LHCN-M2 (cell line): ENCODE measurements at places on chromosomes 1 and 21.
A peak's percentile ranks its signal among the peaks of the same experiment; 100 is the strongest.

DNA sequence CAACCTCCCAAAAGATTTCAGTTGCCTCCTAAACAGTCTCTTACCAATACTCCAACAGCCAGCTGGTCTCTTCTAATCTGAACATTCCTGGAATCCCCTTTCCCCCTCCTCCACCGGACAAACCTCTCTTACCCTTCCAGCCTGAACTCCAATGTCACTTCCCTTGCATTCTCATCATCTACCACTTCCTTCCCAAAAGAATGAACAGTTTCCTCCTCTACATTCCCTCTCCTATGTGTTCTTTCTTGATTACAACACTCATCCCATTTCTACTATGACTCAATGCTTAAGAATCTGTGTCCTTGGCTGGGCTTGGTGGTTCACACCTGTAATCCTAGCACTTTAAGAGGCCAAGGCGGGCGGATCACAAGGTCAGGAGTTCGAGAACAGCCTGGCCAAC is 417.1 kb downstream of the SETD4 start:
- DNase-seq, result peak; percentile 74

DNA sequence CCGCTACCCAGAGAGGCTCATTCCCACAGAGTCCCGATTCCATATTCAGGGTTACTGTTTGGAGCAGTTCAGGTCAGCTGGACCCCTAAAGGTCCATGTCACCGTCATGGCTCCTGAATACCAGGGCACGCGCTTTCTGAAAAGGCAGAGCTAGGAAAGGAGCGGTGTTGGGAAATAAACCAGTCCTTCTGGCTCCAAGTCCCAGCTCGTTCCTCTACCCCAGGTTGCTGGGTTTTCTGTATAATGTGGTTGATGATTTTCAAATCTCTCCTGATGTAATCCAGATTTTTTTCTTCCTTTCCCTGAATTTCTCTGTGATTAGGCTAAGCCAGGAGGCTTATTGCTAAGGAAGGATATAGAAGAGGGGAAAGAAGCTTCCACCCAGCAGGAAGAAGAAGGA is 14.0 kb upstream of the PKP1 start:
- DNase-seq, result no peak

DNA sequence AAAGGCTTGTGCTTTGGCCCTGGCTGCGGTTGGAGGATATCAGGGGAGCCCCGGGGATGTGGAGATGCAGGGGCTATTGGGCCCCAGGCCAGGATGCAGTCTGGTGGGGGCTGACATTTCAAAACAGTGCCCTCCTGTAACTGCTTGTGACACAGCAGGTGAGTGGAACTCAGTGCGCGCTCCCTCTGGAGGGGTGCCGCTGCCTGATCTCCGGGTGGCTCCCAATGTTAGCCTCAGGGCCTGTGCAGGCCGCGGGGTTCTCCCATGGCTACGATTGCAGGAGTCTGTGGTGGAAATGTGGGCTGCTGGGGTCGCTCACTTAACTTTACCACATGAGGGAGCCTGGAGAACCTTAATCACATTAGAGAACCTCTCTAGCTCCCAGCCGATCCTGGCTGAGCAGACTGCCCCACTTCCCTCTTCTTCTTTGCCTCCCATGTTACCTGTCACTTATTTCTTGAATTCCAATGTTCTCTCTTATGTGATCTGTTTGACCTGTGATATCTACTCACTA is 163.2 kb downstream of the FMN2 start:
- DNase-seq, result no peak

DNA sequence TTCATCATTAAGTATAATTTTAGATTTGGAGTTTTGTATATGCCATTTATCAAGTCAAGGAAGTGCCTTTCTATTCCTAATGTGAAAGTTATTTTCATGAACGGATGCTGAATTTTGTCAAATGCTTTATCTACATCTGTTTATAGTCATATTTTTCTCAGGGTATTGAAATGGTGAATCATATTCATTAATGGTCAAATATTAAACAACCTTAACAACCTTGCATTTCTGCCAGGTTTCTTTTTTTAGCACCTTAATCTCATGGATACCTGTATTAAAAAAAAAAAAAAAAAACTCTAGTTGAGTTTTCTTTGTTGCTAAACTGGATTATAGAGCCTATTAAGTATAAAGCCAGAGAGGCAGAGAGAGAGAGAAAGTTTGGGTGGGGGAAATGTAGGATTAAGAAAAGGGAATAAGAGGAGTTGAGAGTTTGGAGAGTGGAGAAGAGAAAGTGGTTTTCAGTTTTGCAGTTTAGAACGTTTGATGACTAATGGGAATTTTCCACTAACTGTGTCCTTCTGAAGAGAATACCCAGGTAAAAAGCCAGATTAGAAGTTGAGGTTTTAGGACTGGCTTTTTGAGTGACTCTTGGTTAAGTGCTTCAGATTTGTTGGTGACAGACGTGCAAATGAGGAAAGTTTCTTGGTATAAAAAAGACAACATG is 305.0 kb downstream of the HLX start:
- no peak for DNase-seq

- DNase-seq, result no peak
Measured at GRCh38 chr1:43123031-43123430, 49.1 kb downstream of the EBNA1BP2 start.

- no peak for DNase-seq
Measured at GRCh38 chr1:211614615-211615014, 35.7 kb upstream of the SLC30A1 start.

GRCh38 chr1:52056937-52057231 is 789 bp downstream of the BTF3L4 start:
- DNase-seq, result peak; percentile 78

DNA sequence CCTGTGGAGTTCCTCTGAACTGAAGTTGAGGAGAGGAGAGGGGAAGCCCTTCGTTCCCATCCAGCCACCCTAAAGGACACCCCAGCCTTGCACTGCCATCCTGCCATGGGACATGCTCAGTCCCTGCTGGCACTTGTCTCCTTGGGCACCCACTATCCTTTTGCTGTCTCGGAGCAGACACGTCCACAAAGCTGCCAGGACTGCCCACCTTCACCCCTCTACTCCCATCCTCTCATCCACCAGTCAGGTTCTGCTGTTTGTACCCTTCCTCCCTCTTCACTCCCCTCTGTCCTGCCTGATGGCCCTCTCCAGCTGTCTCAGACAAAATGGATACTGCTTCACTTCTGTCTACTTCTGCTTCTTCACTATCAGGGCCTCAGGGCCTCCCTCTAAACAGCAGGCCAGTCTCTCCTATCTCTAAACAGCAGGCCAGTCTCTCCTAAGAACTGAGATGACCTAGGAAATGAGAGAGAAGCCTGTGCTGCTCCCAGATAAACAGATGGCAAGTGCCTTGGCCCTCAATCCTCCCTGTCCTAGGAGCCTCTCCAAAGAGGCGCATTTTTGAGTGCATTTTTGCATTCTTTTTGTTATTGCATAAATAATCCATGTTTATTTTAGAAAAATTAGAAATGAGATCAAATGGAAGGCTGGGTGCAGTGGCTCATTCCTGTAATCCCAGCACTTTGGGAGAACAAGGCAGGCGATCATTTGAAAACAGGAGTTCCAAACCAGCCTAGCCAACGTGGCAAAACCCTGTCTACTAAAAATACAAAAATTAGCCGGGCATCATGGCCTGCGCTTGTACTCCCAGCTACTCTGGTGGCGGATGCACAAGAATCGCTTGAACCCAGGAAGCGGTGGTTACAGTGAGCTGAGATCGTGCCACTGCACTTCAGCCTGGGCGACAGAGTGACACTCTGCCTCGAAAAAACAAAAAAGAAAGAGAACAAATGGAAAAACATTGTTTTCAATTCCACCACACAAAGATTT is 4.4 kb upstream of the PYCR2 start:
- DNase-seq, result no peak

GRCh38 chr1:243287652-243288051 is 31.8 kb downstream of the SDCCAG8 start:
- peak; percentile 88 for DNase-seq

DNA sequence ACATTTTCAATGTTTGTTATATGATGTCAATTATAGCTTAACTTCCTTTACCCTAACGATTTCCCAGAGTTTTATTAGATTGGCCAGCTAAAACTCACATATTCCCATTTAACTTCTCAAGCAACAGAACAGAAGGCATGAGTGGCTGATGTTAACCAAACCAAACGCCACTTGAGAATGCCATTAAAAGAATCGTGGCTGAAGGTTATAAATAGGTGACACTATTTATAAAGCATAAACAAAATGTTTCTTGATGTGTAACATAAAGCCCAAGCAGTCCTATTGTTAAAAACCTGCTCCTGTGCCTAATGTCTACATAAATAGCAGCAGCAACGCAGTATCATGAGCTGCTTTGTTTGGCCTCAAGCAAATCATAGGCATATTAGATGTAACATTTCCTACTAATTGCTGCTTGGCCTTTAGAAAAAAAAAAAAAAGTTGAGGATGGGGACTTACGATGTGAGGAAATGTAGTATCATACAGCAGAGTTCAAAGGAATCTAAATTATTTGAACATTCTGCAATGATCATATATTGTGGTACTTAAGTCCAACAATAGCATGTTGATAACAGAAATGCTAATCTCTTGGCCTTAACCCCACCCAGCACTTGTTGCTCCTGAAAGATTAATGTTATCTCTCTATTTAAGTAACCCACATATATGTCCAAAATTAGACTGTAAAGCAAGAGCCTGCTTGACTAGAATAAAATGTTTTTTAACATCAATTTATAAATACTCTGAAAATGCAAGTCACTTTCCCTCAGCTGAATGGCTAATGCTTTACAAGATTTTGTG is 106.0 kb downstream of the ESRRG start:
- DNase-seq, result no peak

DNA sequence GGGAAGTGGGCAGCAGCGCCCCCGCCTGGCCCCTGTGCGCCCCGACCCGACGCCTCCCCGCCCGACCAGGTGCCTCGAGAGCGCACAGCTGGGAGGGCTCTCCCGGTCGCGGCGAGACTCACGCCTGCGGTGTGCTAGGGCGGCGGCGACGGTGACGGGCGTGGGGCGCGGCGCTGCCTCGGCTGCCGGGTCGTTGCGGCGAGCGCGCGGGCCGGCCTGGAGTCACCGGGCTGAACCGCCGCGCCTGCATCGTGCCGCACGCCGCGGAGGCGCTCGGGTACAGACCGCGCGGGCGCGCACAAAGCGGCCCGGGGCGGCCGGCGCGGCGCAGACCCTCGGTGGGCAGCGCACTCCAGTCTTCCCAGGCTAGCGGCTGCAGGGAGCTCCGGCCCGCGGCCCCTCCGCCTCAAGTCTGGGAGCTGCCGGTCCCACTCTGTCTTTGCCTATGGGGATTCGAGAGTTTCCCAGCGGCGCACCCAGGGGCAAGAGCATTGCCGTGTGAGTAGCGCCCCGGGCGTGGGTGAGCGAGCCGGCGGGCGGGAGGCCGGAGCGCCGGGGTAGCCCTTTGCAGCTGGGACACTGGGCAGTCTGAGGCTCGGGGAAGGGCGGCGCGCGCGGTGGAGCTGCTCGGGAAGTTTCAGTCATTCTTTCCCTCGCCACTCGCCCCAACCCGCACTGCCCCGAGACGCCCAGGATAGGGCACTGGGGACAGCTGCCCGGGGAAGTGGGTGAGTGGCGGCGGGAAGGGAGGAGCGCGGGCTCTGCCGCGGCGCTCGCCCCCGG is at the start of gene SLC35F3:
Gene SLC35F3, plus strand, starts transcription at position 44 of the 783 bp plus-strand sequence.
- DNase-seq, result no peak

GRCh38 chr1:173870252-173871075 is 2.3 kb downstream of the ZBTB37 start:
- no peak for DNase-seq

DNA sequence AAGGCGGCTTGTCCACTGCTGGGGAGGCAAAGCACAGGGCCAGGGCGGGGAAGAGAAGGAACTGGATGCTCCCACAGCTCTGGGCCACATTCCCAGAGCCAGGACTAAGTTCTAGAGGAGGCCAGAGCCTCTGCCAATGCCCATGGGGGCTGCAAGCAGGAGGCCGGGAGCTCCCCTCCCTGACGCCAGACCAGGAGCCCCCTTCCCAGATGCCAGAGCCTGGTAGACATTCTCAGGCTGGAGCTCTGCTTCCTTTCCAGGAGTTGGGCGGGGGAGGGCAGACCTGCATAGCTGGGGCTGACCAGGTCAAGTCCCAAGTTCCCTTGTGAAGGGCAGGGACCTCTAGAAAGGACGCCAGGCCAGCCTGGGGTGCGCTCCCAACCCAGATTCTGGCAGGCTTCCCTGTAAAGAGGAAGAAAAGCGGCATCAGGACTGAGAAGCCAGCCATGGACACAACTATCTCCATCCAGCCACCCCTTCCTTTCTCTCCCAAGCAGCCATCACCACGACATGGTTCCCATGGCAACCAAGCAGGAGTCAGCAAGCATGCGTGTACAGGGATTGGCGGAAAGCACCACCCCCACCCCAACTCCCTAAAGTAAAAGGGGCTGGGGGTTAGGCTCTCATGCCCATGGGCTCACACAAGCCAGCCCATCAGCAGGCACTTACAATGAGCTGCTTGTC is 13.4 kb downstream of the KIF21B start:
- no peak for DNase-seq

GRCh38 chr1:15674386-15675159 is 9.5 kb upstream of the PLEKHM2 start:
- no peak for DNase-seq

GRCh38 chr1:42379794-42380585 is 602 bp upstream of the RIMKLA start:
- peak; percentile 17 for DNase-seq

GRCh38 chr1:6497215-6497866 is 5.9 kb upstream of the PLEKHG5 start:
- no peak for DNase-seq

DNA sequence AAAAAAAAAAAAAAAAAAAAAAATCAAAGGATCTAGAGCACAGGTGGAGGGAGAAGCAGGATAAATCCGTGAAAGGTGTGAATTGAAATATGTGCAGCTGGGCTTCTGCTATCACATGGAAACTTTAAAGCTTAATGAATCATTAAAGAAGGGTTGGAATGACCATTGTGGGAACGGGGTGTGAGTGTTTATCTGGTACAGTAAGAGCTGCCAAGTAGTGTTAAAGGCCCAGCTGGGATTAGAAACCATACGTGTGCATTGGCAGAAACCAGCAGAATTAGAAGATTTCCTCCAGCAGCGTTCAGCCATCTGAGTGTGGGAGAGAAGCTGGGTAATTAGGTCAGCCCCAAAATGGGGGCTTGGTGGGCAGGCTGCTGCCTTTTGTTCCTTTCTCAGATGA is 13.5 kb downstream of the FALEC start:
- peak; percentile 60 for DNase-seq

DNA sequence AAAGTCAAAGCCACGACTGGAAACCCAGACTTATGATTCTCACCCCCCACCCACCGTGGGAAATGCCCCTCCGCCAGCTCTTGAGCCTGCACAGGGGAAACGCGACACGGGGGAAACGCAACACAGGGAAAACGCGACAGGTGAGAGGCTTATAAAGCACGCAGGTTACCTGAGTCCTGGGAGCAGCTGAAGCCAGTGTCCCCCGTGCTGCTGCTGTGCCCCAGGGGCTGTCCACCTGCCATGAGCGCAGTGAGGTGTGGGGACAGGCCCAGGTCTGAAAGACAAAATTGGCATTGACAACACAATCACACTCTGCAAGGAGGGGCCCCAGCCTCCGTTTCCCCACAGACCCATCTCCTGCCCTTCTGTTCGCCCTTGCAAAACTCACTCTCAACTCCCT is 46.3 kb downstream of the GPR161 start:
- DNase-seq, result no peak

DNA sequence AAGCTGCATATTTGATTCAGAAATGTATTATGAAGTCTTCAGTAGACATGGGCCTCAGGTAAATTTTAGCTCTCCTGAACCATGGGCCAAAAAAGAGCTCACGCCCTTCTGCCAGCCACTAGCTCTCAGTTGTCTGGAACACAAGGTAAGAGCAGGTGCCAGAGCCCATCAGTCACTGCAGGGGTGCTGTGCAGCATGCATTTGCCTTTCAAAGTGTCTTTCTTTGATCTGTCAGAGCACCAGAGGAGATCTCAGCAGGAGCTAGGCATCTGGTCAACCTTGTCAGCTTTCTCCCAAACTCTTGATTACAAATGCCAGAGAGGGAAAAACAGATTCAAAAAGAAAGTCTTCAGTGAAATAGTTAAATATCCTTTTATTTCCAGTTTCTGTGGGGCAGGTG is 332.3 kb downstream of the COL11A1 start:
- DNase-seq, result no peak
